ENCODE measurements at places on chromosomes 3 and 15.

DNA sequence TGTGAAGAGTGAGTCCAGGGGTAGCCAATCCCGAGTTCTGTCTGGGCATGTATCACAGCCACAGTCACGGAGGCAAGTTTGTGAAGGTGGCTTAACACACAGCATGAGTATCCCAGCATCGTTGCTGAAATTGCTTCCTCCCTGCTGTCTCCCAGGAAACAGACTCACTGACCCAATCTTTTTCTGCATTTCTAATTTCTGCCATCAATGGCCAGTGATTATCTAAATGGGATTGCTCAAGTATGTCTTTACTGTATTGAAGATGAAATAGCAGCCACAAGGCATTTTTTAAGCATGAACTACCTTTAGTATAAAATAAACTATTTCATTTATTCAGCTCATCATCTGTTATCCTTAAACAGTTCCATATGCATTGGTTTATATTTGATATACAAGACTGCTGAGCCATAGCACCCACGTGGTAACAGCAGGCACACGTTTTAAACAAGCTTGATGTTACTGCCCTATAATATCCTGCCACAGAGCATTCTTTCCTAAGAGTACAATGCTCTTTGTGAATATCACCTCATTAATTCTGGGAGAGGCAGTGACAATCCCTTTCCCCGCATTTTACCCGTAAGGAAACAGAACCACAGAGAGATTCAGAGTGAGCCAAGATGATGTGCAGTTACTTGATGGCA lies 276.6 kb upstream of the THBS1 start:
- no peak for DNase-seq

DNA sequence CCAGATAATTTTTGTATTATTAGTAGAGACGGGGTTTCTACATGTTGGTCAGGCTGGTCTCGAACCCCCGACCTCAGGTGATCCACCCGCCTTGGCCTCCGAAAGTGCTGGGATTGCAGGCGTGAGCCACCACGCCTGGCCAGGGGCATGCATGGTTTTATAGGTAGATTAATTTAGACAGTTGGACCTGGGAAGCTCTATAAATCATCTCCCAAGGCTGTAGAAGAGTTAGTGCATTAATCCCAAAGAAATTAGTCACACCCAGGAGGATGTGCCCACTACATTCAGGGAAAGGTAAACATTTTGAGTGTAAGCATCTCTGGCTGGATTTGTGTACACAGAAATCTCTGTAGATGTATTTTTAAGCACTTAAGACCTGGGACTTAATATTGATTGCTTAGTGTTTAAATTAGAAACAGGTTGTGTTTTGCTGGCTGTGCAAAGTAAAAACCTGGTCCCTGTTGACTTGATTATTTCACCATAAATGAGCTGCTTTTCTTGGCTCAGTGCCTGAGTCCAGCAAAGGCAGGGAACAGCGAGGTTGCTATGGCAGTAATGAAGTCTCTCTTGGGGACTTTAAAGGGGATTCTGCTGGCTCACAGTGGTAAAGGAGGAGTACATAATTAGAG lies 19.2 kb downstream of the EXOSC7 start:
- no peak for DNase-seq

DNA sequence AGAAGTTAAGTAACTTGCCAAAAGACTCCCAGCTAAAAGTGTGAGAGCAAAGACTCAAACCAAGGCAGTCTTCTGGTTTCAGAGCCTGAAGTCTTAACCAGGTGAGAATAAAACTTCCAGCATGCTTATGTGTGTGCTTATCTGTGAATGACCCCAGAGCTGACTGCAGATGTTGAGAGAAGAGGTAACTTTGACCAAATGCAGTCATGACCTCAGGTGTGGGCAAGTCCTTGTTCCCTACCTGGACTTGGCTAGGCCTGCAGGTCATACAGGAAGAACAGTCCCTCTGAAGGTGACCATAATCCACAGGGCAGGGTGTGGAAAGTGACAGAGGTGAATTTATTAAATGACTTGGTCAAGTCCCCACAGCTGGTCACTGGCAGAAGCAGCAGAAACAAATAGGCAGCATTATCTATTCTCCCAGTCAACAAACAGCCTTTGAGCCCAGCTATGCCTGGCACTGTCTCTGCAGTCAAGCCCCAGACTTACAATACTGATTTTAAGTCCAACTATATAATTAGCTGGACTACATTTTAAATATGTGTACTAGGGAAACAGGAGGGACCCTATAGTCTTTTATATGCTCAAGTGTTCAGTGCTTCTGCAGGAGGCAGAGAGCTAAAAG lies 3.0 kb upstream of the CPEB1 start:
- no peak for DNase-seq

GRCh38 chr3:150341891-150342290 lies 66.2 kb upstream of the TSC22D2 start:
- DNase-seq: no peak

DNA sequence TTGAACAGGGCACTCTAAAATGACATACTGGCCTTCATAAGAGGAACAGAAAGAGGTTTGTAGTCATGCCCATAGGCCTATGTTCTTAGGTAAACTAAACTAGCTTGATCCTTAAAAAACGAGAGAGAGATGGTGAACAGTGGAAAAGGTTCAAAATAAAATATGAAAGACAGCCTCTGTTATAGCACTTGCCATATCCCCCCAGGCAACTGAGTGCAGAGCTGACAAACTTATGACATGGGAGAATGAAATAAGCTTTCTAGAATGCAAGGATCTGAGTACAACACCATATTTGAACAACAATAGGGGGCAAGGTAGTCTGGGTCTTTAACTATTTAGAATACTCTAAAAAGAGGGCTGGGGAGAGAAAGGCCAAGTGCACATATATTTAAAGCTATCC lies 700.6 kb upstream of the CFAP20DC start:
- DNase-seq: no peak
